ENCODE measurements at places on chromosomes 1 and 21.

GRCh38 chr1:95742591-95743089 lies 508.6 kb downstream of the RWDD3 start:
- DNase-seq = no peak

- peak; percentile 95 for DNase-seq
Measured at GRCh38 chr1:218496561-218496960, 151.4 kb downstream of the TGFB2 start.

- DNase-seq = no peak
Measured at GRCh38 chr1:204623894-204624361, 61.6 kb downstream of the LRRN2 start.

- no peak for DNase-seq
Measured at GRCh38 chr21:46598581-46599572, 6.0 kb downstream of the S100B start.

GRCh38 chr1:234400773-234401172 lies 27.5 kb downstream of the COA6 start:
- no peak for DNase-seq

GRCh38 chr1:36968730-36969129 lies 65.6 kb downstream of the GRIK3 start:
- no peak for DNase-seq

DNA sequence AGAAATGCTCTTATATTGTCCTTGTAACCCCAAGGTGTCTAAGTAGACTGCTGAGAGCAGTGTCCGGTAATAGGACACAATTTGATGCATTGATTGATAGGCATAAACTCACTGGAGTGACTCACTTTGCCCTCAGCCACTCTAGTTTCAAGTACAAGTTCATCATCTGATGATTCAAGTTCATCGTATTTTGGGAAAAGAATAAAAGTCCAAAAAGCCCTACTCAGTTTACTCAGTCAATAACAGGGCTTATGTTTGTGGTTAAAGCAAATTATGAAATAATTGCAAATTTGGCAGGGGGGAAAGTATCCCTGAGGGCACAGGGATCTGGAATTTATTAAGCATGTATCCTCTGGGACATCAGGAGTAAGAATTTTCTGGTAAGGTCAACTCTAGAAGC lies 7.6 kb upstream of the ATF3 start:
- DNase-seq = no peak

GRCh38 chr1:105585791-105586190 lies 1470.7 kb upstream of the PRMT6 start:
- no peak for DNase-seq

- DNase-seq = no peak
Measured at GRCh38 chr1:244672946-244673682, 20.2 kb downstream of the DESI2 start.

- no peak for DNase-seq
Measured at GRCh38 chr1:50829014-50829958, 130.8 kb downstream of the FAF1 start.

DNA sequence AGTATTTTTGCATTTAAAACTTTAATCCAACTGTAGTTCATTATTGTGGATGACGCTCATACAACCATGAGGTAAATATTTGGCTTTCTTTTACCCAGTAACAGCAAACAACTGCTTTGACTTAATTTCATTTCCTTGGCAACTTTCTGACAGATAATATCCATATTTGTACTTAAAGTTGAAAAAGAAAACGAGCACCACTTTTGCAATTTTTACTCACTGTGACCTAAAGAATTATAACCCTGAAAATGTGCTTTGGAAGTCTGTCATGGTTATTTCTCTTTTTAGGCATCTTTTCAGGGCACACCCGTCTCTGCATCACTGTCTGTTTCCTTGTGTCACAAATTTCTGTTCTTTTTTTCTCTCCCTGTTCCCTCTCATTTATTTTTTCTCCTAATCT lies 918 bp upstream of the CD2 start:
- DNase-seq = no peak

- DNase-seq = no peak
Measured at GRCh38 chr1:194512957-194513356, 1326.5 kb upstream of the B3GALT2 start.

GRCh38 chr21:42188663-42189062 lies 30.3 kb upstream of the ABCG1 start:
- no peak for DNase-seq

DNA sequence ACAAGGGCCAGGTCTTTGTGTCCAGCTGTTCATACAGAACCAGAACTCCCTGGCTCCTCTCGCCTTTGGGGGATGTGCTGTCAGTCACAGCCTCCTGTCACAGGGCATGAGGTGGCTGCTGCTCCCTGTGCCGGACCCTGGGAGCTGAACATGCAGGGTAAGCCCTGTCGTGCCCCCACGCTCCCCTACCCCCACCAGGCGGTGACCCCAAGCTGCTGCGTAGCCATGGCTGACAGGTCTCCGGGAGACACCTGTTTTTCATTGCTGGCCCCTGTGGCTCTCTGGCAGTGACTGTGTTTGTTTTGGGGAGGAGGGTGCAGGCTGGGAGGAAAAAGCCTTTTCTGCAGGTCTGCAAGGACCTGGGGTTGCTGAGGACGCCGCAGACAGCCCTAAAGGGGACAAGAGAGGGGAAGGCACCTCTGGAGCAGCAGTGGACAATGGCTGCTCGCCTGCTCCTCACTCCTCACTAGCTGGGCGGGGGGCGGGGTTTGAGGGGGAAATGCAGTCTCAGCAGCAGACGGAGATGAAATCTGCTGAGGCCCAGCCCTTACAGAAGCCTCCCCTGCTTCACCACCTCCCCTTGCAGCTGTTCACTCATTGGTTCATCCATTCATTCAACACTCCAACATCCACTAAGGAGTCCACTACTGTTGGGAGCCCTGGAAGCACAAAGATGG lies 81.4 kb downstream of the TRABD2B start:
- DNase-seq = no peak

GRCh38 chr1:79290927-79291474 lies 284.5 kb upstream of the ADGRL4 start:
- DNase-seq = no peak

DNA sequence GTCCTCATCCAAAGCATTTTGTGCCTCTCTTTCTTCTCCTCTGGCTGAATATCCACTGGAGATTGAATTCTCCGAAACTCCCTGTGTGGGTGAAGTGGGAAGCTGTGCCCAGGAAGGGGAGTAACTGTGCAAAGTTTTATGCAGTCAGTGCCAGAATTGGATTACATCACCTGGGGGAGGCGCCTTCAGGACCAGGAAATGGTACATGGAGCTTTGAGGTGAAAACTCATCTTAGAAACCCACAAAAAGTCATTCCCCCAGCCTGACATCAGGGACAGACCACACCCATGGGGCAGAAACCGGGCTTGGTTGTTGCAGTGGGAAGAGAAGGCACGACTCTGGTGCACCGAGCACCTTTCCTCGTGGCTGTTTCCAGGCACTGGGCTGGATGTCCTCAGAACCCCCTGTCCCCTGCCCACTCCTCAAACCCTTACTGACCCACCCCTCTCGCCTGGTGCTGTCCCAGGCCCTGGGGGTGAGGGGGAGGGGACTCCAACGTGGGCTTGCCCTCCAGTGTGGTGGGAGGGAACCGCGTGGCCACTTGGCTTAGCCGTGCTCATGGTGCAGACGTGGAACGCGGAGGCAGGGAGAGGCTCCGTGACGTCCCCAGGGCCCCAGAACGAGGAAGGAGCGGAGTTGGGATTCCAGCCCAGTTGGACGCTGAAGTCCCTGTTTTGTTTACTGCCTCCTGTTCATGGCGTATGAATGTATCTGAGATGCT lies 15.7 kb downstream of the TFF3 start:
- no peak for DNase-seq

DNA sequence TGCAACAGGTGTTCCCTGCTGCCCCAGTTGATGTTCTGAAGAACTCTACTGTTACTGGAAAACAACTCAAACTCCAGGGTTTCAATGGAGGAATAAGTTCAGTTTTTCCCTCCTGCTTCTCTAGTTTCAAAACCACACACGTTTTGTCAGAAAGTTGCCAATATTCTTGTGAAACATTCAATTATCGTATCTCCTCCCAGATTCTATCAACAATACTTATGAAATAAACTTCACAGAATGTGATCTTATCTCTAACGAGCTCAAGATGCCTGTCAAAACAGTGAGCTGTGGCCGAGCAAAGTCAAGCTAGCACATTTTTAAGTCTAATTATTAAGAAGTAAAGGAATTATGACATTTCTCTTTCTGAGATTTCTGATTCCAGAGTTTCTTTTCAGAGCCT lies 4.7 kb downstream of the OR2B11 start:
- DNase-seq = no peak

GRCh38 chr1:182842265-182842664 lies 3.1 kb downstream of the DHX9 start:
- DNase-seq = no peak

DNA sequence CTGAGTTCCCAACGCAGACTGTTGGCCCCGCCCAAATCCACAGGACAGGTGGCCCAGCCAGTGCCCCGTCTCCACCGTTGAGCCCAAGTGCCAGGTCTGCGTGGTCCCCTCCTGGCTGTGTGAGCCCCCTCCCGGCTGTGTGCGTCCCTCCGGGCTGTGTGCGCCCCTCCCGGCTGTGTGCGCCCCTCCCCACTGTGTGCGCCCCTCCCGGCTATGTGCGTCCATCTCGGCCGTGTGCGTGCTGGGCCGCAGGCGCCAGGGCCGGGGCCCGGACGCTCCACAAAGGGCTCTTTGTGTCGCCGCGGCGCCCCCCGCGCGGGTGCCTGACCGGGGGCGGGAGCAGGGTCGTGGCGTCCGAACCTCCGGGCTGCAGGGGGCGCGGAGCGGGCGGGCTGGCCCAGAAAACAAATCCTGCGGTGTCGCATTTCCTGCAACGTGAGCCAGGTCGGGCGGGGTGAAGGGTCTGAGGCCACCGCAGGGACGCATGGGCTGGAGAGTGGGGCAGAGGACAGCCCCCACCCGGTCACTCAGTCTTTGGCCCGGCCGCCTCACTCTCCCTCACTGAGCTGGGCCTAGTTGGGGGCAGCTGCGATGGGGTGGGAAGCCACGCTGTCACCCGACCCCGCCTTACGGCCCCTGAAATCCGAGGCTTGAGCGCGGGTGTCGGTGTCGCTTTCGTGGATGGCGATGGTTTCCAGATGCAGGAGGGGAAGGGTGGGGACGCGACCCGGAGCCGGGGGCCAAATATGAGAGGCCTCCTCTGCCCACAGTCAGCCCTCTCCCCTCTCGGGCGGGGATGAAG lies 18.8 kb downstream of the TNFRSF25 start:
- DNase-seq = no peak

DNA sequence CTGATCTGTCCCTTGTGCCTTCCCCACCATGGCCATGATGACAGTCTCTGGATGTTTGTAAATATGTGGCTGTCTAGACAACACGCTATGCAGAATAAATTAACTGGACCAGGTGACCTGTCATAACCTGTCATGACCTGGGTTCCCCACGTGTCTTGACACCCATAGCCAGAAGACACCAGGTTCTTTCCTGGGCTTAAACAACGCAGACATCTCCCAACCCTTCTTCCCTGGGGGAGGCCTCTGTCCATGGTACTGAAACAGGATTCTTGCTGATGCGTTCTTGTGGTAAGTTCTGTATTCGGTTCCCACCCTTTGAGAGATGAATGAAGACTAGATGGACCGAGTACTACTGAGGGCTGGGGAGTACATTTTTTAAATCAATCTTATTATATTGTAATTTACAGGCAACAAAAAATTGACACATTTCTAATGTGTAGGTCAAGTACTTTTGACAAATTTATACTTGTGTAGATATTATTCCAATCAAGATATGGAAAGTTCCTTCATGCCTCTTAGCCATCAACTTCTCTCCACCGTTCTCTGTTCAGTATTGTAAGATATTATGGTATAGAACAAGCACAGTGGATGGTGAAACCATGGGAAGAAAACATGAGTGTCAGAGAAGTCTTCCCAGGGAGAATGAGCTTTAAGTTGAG lies 738.8 kb downstream of the PTPRU start:
- DNase-seq = no peak

DNA sequence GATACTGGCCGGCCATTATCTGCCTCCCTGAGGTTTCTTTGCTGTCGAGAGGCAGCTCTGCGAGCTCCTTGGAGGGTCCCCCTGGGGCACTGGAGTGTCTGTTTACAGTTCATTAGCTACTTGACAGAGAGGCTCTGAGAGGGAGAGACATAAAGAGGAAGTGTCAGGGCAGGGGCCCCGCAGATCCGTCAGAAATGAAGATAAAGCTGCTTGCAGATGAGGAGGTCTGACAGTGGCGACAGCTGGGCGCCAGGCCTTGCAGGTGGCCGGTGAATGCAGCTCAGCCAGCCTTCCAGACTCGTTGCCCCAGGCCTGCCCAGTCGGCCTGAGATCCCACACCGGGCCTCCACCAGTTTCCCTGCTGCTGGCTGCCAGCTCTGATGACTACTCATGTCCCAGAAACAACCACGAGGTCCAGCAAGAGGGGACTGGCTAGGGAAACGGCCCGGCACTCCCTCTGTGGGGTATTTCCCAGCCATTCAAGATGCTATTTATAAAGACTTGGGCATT lies 84.7 kb downstream of the DISP3 start:
- DNase-seq = no peak

DNA sequence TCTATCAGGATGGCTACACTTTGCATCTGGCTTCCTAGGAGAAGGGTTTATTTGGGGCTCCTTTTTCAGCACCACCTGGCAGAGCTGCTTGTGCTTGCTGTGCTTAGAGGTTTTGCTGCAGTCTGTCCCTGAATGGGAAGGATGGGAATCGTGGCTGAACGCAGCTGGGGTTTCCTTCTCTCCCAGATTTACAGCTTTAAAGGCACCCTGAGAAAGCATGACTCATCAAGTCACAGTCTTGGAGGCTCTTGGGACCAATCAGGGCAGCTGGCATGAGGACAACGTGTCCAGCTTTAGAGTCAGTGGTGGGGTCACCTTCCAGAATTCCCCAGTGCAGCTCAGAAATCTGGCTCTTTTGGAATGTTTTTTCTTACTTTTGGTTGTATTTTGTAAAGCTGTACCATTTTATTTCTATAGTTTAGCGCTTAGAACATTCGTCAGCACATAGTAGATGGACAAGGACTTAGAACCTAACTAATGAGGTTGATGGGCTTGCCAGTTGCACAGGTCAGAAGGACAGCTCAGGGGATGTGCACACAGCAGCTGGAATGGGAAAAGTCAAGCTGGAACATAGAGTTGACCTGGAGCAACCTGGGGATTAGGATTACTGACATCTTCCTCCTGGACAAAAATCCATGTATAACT lies 222.6 kb downstream of the PRDM2 start:
- DNase-seq = no peak

DNA sequence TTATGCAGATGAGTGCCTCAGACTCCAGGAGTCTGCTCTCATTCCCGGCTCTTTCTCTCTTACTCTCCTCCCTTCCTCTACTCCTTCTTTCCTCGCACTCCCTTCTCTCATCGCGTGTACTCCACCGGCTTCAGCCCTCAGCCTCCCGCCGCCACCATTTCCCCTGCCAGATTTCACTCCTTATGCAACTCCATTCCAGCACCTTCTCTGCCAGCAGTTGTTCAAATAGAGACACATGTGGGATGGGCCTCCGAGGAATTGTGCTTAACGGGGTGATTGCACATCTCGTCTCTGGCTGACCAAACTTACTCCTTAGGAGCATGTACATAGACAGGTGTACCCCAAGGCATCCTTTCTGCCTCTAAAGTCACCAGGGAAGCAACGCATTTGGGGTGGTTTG lies 2.1 kb downstream of the CNTN2 start:
- DNase-seq = no peak

- no peak for DNase-seq
Measured at GRCh38 chr1:86324130-86324822, 71.8 kb downstream of the ODF2L start.

GRCh38 chr21:34669149-34669879 lies 520 bp downstream of the CLIC6 start:
- no peak for DNase-seq

Data from HS-27A (cell line).